ENCODE measurements at places on chromosomes 7 and 10. TPM values are rescaled to one million over a fixed set of nuclear protein-coding genes. Genes with fewer than 3 reads are reported as not detected.

- DNase-seq = no peak
Observed at GRCh38 chr7:103984050-103984449, 5.4 kb downstream of the RELN start.

Gene FAM180A
- 4.8 TPM for total RNA-seq

Gene NUTM2D
- 4.0 TPM for total RNA-seq

GRCh38 chr10:132239126-132240031, 52.6 kb downstream of the DPYSL4 start:
- no peak for DNase-seq

DNA sequence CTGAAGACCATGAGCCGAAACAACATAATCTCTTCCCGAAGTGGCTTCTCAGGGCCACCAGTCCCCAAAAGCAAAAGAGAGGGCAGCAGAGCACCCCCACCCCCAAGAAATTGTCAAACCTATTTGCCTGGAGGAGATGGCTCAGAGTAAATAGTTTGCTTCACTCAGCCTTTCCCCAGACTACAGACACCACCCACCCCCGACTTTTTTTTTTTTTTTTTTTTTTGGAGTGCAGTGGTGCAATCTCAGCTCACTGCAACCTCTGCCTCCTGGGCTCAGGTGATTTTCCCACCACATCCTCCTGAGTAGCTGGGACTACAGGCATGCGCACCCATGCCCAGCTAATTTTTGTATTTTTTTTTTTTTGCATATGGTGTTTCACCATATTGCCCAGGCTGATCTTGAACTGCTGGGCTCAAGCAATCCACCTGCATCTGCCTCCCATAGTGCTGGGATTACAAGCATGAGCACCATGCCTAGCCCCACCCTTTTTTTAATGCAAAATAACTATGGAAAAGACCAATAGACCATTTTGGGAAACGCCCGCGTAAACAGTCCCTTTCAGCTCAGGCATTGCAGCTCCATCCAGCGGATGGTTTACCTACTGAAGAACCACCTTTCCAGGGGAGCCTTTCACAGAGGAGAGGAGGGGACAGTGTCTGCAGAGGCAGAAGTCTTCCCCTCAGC, 9.7 kb downstream of the ZMIZ1 start:
- no peak for DNase-seq

Gene CRHR2
- not detected for total RNA-seq

Gene GRID2IP
- not detected for total RNA-seq

DNA sequence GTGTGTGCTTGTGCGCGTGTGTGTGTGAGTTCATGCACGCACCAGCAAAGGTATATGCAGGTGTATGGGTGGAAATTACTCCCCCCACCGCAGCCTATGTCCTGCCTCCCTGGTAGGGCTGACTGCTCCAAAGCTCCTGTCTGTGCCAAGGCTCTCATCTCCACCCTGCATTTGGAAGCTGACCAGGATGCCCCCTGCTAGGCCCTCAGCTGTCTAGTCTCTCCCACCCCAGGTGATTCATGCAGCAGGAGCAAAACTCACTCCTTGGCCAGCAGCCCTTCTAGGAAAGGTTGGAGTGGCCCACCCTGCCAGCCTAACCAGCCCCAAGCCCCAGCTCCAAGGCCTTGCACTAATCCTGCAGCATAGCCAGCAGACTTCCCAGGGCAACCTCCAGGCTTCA, 148.4 kb downstream of the GRID1 start:
- DNase-seq = no peak

DNA sequence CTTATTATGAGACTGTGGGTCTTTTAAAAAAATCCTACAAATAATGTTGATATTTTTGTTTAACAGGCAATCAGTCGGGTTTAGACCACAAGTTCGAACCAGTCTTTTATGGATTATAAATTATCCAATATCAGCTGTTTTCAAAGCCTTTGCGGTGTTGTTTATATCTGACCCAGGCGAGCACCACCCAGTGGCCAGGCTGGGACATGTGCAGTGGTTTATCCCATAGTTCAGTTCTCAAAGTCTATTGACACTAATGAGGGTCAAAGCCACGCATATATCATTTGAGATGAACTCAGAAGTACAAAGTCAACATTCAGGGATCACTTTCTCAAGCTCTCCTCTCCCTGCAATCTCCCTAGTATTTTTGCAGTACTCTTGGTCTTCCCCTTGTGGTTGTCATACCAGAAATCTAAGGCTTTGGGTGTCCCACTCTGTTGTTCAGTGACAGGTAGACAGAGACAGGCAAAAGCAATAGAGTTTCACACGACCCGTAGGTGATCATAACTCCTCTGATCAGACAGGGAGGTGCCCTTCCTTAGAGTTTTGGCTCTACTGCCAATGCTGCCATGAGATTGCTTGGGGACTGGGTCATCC, 117.4 kb upstream of the POM121L12 start:
- no peak for DNase-seq

Gene GNAI1
- 15.6 TPM for total RNA-seq

Gene GIMAP4
- 9.8 TPM for total RNA-seq

- DNase-seq = no peak
Observed at GRCh38 chr7:73988197-73988596, 39.8 kb upstream of the ELN start.

DNA sequence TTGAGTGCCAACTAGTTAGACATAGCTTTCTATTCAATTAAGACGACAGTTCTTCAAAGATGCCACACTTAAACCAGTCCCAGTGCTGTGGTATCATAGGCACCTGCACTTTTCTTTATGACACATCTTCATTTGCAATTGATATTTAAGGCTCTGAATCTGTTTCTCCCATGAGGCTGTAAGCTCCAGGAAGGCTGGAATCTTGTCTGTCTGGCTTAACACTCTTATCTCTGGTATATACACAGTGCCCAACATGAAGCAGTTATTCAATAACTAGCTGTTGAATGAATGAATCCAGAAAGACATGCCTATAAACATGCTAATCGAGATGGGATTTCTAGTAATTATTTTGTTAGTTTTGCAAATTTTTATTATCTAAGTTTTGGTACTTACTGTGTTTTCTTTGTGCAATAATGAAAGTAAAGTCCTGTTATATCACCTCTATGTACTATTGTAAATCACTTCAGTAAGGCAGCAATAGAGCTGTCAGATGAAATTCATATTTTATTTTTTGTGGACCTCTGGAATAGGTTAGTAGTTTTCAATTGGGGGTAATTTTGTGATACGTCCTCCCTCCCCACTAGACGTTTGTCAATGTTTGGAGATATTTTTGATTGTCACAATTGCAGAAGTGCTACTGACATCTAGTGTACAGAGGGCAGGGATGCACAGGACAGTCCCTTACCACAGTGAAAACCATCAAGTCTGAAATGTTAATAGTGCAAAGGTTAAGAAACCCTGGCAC, 51.3 kb upstream of the STEAP4 start:
- no peak for DNase-seq

Gene NRG3
- 1.1 TPM for total RNA-seq

Gene NT5C3A
- 7.3 TPM for total RNA-seq

DNA sequence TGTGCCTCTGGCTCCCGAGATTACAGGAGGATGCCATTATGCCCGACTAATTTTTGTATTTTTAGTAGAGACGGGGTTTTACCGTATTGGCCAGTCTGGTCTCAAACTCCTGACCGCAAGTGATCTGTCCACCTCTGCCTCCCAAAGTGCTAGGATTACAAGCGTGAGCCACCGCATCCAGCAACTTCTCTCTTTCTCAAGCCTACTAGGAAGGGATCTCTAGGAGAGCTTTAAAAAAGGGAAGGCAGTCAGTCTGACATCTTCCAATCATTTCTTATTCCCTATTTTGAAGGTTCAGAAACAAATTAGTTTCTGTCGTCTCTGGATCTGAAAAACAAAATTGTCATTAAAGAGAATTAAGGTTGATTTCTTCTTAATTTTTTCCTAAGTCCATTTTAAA, 2.5 kb upstream of the TMEM26 start:
- DNase-seq = no peak

DNA sequence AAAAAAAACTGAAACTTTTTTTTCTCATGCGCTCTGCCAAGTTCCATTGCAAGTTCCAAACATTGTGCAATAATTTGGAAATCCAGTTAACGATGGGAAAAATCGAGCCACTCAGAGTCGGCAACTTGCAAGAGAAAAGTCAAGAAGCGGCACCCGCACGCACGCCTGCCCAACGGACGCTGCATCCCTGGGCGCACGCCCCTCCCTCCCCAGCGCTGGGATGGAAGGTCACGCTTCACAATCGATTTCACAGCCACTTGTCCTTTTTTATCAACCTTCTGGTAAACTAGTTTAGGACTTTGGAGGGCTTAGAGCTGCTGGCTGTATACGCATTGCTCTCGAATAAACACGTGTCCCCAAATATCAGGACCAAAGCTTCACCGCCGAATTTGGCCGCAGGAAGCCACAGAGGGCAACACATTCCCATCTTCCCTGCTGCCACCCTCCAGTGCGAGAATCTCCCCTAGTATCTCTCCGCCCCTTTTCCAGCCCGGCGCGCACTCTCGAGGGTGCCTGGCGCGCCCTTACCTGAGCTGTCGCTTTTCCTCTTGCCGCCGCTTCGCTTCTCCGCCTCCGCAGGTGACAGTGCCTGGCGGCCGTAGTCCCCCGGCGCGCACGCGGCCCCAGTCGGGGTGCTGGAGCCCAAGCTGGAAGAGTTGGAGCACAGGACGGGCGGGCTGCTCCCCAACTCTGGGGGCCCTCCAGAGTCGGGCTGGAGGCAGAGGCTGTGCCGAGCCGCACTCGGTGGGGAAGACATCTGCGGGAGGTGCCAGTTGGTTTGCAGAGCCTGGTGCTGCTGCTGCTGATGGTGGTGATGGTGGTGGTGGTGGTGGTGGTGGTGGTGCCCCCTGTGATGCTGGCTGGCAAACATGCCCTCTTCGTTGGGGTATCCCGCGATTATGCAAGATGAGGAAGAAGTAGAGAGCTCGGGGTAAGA, 857 bp downstream of the MEOX2 start:
- peak; percentile 75 for DNase-seq

Gene NOS3
- total RNA-seq = 8.7 TPM

GRCh38 chr7:16260236-16260728, 161.1 kb downstream of the CRPPA start:
- DNase-seq = no peak

Gene TLX1
- total RNA-seq = 1.3 TPM

GRCh38 chr10:132282667-132283603, 24.8 kb downstream of the STK32C start:
- DNase-seq = no peak

Gene PFKFB3
- 39.2 TPM for total RNA-seq

DNA sequence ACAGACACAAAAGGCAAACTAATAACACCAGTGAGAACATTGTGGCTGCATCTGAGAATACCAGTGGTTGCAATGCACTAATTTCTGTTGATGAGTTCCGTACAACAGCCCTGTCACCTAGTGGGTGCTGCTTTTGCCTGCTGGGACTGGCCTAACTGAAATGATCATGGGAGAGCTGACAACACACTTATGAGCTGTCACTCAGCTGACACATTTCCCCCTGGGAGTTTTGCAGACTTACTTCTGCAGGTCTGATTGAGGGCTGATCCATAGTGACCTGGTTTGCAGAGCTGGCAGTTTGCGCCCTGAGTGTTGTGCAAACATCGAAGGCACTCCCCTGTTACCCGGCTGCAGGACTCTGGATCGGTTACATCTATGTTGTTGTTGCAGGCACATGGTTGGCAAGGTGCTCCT, 60.6 kb upstream of the LAMB1 start:
- peak; percentile 55 for DNase-seq

- DNase-seq = no peak
Observed at GRCh38 chr7:33091111-33091531, 18.1 kb downstream of the RP9 start.
